ENCODE measurements at places on chromosomes 4 and X.

DNA sequence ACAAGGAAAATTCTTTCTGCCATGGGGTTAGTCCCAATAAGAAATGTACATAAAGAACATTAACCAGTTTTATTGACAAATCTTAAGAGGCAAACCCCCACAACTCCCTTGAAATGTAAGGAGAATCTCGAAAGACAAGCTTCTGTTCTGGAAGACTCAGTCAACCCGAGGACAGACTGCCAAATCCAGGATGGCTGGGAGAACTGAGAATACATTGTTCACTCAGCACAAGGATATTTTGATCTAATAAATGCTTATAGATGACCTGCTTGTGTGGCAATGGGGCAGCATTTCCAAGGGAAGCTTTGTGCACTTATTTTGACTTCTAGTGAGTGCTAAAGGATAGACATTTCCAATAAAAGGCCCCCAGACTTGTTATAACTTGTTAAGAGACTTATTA, 280.4 kb downstream of the DHX15 start:
- DNase-seq, result no peak

DNA sequence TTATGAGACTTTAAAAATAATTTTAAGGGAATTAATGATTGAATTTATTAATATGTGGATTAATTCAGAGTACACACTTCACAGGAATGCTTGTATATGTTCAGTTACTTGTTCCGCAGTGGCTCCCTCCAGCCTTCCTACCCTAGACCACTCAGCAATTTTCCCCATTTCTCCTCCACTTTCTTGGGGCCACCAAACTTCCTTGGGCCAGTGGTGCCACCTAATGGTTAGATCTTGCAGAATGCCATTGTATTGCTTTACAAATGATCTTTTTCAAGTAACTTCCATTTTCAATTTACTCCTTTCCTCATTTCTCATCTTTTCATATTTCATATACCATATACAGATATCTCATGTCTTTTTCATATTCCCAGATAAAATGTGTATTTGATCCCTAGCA, 3.6 kb upstream of the RNF175 start:
- no peak for DNase-seq

- DNase-seq, result no peak
These were observed 2371.8 kb downstream of the PCDH7 start for GRCh38 chr4:33091961-33092360.

DNA sequence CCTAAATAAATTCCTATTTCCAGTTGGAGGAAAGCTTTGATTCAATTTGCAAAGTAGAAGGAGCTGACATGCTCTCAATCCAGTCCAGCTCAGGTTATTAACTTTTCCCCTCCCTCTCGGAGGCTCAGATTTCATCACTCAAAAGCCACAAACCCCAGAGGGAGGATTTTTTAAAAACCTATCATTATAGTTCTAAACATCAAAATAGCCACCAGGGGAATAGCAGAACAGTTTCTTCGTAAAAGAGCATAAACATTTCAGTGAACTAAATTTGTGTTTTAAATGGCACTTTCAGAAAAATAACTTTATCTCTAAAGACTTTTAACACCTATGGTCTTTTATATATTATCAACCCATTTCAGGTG, 8.8 kb downstream of the GPRIN3 start:
- DNase-seq, result no peak

- DNase-seq, result no peak
These were observed 105.4 kb downstream of the POLA1 start for GRCh38 chrX:24799078-24799477.

DNA sequence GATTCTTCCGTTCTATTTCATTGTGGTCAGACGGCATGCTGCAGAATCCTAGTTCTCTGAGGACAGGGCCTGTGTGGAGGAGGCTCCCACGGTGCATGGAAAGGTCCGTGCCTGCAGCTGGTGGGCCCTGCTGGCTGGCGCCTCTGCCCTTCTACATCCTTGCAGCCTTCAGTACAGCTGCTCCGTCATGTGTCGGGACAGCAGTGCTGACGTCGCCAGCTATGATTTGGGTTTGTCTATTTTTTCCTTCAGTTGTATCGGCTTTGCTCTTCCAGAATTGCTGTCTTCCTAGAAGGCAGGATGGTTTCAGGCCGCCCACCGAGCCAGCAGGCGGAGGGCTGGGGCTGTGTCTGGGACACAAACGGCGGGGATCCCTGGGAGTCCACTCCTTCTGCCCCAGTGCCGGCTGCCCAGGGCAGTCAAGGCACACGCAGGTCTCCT, 32.1 kb upstream of the CPLX1 start:
- DNase-seq, result no peak

DNA sequence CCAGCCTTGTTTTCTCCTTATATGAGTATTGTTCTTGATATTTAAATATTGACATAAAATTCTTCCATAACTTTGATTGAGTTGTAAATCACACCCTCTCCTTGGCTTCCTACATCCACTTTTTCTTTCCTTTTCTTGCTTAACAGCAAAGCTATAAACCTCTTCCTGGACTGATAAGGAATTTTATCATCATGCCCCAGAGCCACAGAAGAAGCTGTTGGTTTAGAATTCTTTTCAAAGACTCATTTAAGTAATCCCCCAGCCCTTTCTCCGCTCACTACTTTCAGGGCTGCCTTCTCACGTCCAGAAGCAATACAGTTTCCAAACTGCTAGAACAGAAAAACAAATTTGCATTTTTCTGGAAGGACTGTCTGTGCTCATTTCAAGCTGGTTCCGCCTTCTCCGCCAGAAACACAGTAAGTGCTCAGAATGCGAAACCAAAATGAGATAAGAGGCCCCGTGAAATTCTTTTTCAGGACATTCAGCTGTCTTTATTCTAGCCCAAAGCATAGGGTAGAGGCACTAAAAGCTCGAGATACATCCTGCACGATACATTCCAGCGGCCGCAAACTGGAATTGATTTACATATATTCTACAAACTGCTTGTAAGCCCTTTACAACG, 849 bp downstream of the MID1 start:
- no peak for DNase-seq

- DNase-seq, result no peak
These were observed 191.4 kb downstream of the GBA3 start for GRCh38 chr4:22884157-22884556.

- DNase-seq, result no peak
These were observed 31.6 kb downstream of the RAPGEF2 start for GRCh38 chr4:159134429-159134828.

DNA sequence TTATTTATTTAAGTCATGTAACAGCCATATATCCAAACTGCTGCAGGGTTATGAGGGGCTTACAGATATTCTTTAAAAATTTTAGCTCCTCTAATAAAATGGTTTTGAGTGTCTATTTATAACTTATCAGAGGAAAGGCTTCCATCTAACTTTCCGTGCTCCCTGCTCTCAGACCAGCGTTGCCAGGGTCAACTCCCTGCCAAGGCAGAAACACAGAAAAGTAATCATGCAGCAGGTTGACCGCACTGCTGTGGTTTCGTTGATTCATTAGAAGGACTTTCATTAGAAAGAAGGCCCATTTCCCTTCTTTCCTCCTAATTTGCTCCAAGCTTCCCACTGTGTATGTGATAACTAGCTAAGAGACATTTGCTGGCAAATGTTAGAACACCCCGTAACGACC, 33.9 kb downstream of the BCLAF3 start:
- no peak for DNase-seq

DNA sequence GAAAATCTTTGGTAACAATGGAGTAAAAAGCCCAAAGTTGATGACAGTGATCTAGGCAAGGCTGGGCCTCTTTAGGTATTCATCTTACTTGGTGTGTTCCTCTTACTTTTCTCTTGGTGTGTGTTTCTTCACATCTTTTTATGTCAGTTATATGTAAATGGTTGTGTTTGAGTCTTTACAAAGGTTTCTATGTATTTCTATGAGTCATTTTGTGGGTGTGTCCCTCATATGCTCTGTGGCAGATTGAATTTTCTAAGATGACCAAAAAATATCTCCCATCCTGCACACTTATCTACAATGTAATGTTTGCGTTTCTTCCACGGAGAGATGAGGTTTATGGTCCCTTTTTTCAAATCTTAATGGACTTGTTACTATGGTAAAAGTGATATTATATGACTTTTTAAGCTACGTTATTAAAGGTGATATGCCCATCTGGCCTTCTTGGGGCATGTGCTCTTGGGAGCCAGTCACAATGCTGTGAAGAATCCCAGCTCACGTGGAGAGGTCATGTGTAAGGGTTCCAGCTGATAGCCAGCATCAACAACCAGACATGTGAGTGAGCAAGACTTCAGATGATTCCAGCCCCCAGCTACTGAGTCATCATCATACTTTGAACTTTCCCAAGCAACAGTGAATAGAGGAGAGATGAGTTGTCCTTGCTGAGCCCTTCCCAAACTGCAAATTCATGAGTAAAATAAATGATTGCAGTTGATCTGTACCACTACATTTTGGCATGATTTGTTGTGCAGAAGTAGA, 126.9 kb downstream of the CBLL2 start:
- DNase-seq, result no peak

GRCh38 chr4:186887291-186887700, 163.6 kb upstream of the FAT1 start:
- no peak for DNase-seq

GRCh38 chr4:185656467-185656931, 121.2 kb upstream of the PDLIM3 start:
- DNase-seq, result no peak

GRCh38 chrX:123753656-123754350, 21.0 kb upstream of the THOC2 start:
- no peak for DNase-seq

DNA sequence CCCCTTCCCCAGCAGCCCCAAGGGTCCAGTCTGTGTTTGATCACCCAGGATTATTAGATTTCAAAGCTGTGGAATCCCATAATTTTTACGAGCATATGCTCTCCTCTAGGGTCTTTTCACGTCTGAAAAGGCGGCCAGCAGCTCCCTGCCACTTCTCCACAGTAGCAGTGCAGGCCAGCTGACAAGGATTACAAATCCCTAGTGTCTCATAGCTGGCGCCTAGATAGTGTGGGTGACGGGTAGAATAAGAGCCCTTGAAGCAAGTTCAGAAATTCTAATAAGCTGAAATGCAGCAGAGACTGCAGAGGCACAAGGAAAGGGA, 79.4 kb downstream of the RLIM start:
- no peak for DNase-seq
